ENCODE measurements at places on chromosomes 4 and X. TPM values are rescaled to one million over a fixed set of nuclear protein-coding genes. Genes with fewer than 3 reads are reported as not detected.

Gene IGSF1
- 1.00 TPM for total RNA-seq

Gene IL21
- not detected for total RNA-seq

Gene SSX2
- not detected for total RNA-seq

Gene LRIT3
- total RNA-seq: 0.35 TPM

Gene VCX2
- not detected for total RNA-seq

Gene EGFL6
- 0.16 TPM for total RNA-seq

Gene MTMR8
- 2.8 TPM for total RNA-seq

Gene SAGE1
- not detected for total RNA-seq

Gene AADAT
- total RNA-seq: 10.5 TPM

Gene DGKQ
- total RNA-seq: 14.1 TPM

Gene LARP1B
- total RNA-seq: 23.6 TPM

Gene MAGEB10
- total RNA-seq: not detected

Gene PIN4
- 12.2 TPM for total RNA-seq

Gene IL1RAPL1
- total RNA-seq: not detected

Gene EFHC2
- not detected for total RNA-seq

Gene NPFFR2
- not detected for total RNA-seq

Gene FAM9C
- total RNA-seq: not detected

Gene TGIF2LX
- total RNA-seq: not detected
